Thoracic aorta (tissue), 2 donors: ENCODE measurements at places on chromosomes 2 and 18. TPM values are rescaled to one million over a fixed set of nuclear protein-coding genes. Genes with fewer than 3 reads are reported as not detected.

The BOLL gene
- total RNA-seq: not detected

The OXER1 gene
- total RNA-seq: 4.6 TPM

The SULT1C2 gene
- not detected for total RNA-seq

The NOSTRIN gene
- total RNA-seq: 5.3 TPM

The SLC5A7 gene
- total RNA-seq: not detected

- DNase-seq: no peak
Observed at GRCh38 chr2:190655113-190655512, 6.2 kb downstream of the NAB1 start.

GRCh38 chr2:135528006-135528405, 3.0 kb downstream of the ZRANB3 start:
- no peak for DNase-seq
